ENCODE measurements at places on chromosomes 16 and 17. TPM values are rescaled to one million over a fixed set of nuclear protein-coding genes. Genes with fewer than 3 reads are reported as not detected.

GRCh38 chr16:3759736-3760135, 42.4 kb upstream of the TRAP1 start:
- no peak overlapping the region for H3K27ac ChIP-seq
- H3K27me3 ChIP-seq: no peaks in the 10 kb centered on the region
- peaks cover 4% of the 10 kb centered on the region for H3K4me1 ChIP-seq
- peak; percentile 7 for DNase-seq
- no peaks in the 10 kb centered on the region for H3K36me3 ChIP-seq

GRCh38 chr17:77619851-77620250, 338.7 kb upstream of the TNRC6C start:
- no peaks in the 10 kb centered on the region for H3K36me3 ChIP-seq
- no peak for DNase-seq
- H3K4me3 ChIP-seq: no peak overlapping the region
- H3K27ac ChIP-seq: no peak overlapping the region
- H3K27me3 ChIP-seq: no peaks in the 10 kb centered on the region

DNA sequence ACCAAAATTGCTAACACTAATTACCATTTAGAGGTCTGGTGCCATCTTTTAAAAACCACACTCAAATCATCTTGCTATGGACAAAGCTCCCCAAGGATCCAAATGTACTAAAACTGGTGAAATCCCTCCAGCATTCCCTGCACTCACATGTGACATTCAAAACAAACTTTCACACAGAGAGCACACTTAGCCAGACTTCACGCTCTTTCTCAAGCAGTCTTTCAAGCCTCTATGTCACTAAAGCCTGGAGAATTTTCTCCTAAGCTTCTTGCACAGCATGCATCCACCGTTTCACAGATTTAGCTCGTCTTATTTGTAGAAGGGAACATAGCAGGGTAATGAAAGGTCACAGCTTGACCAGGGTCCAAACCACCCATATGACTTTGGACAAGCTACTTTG, 19.3 kb downstream of the CMTM3 start:
- H3K4me3 ChIP-seq: no peak overlapping the region

- H3K4me1 ChIP-seq: peaks cover 17% of the 10 kb centered on the region
- H3K27me3 ChIP-seq: no peaks in the 10 kb centered on the region
- DNase-seq: no peak
- no peaks in the 10 kb centered on the region for H3K36me3 ChIP-seq
- H3K27ac ChIP-seq: no peak overlapping the region
Measured at GRCh38 chr17:29584452-29585079, 4.9 kb downstream of the GIT1 start.

Gene DNAI2
- total RNA-seq: 26.9 TPM

Gene MMP28
- 237 TPM for total RNA-seq

All from testis (tissue), 5 donors.